ENCODE measurements at places on chromosomes 6 and 20.

- no peak for DNase-seq
Observed at GRCh38 chr6:157403686-157404051, 22.7 kb downstream of the ZDHHC14 start.

GRCh38 chr6:121451250-121451649 lies 15.8 kb downstream of the GJA1 start:
- DNase-seq = no peak

GRCh38 chr6:31122791-31123706 lies 2.8 kb upstream of the CDSN start:
- DNase-seq = peak; percentile 54

- DNase-seq = no peak
Observed at GRCh38 chr6:145964948-145965366, 799 bp upstream of the SHPRH start.

DNA sequence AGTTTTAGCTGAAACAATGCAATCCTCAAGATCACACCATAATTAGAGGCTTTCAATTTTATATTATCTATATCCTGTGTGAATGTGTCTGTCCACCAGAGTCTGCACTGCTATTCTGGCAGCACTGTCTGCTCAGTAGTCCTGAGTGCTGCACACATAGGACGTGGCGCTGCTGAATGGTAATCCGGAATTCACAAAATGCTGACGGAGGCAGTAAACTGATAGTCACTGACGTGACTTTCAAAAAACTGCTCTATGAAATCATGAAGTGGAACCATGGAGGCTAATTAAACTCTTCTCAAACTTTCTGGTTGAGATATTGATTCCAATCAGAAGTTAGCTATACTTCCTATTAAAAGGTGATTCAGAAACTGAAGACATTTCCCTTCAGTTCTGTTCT lies 190.8 kb upstream of the NOX3 start:
- peak; percentile 38 for DNase-seq

DNA sequence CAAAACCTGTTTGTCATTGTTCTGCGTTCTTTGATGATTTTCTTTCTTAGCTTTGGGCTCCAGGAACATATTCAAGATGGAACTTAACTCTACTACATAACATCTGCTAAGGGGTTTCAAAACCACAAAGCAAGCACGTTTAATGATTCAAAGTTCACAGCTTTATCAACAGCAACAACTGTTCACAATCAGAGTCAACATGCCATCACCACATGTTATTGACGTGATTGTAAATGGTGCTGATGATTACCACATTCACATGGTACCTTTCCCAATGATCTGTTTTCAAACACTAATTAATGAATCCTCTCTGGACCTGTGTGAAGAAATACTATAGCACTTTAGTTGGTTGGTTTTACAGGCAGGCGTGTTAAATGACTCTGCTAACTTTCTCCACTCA lies 180.6 kb upstream of the CEP162 start:
- DNase-seq = no peak

DNA sequence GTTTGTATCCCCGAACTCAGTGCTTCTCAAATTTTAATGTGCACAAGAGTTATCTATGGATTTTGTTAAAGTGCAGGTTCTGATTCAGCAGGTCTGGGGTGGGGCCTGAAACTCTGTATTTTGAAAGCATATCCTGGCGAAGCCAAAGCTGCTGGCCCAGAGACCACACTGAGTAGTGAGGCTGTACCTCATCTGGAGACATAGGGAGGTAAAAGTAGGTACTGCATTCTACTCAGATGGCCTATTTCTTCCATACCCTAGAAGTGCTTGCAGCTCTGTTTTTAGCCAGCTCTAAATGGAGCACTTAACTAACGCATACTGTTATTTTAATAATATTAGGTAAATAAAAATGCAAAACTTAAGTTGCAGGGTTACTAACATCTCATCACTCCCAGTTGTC lies 241.6 kb upstream of the PRND start:
- no peak for DNase-seq

GRCh38 chr6:3352678-3353077 lies 93.9 kb downstream of the PSMG4 start:
- no peak for DNase-seq

DNA sequence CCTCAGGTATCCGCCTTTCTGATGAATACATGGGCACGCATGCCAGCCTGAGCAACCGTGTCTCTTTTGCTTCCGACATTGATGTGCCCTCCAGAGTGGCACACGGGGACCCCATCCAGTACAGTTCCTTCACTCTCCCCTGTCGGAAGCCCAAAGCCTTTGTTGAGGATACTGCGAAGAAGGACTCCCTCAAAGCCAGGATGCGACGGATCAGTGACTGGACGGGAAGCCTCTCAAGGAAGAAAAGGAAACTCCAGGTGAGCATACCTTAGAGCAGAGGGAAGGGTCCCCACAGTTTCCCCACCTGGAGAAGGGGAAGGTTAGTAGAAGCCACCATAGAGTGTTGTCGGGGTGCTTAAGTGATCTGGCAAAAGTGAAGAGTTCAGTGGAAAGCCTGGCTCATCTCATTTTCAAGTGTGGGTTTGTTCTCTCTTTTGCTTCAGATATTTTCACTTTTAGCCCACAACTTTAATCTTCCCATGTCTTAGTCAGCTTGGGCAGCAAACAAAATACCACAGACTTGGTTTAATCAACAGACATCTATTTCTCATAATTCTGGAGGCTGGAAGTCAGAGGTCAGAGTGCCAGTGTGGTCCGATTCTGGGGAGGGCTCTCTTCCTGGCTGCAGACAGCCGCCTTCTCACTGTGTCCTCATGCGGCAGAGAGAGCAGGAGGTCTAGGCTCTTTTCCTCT lies 133.5 kb upstream of the CLDN20 start:
- DNase-seq = no peak

DNA sequence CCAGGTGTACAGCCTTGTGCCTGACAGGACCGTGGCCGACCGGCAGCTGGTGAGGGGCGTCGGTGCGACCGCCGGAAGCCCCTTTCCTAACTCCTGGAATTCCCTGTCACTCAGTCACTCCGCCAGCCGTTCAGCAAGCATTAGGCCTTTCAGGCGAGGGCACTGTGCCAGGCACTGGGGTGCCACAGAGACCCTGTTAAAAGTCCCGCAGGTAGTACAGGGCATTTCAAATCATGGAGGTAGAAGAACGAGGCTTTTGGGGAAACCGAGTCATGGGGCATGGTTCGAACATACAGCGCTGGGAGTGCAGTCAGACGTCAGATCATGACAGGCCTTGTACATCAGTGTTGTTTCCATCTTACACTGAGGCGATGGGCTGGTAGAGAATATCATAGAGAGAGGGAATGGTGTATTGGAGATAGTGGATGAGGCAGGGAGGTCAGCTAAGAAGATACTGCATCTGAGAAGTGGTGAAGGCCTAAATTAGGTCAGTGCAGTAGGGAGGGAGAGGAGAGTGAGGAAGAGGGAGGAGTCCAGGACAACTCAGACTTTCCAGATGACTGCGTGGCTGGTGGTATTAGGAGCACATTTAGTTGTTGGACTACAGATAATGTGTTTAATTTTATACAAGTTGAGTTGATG lies 892 bp upstream of the DXO start:
- DNase-seq = no peak

DNA sequence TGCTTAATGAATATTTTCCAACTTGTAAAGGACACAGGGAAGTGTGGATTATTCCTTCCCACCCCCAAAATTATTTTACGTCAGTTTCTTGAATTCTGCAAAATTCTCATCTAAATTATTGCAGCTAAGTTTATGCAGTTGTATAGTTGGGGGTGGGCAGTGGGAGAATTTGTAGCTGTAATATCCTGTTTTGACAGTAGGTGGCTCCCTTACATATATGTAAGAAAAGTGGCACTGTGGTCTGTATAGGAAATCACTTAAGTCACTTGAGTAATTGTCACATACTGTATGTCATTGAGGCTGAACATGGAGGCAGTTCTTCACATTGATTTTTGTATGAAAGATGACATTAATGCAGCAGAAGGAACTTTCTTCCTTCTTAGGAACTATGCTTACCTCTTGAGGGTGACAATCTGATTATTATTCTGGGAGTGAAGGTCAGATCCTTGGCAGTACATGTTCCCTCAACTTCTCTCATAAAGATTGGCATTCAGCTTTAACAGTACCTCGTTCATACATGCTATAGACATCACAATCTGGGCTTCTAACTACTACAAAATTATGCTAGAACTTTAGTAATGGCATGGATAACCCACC lies 14.6 kb upstream of the CFAP206 start:
- DNase-seq = peak; percentile 88

DNA sequence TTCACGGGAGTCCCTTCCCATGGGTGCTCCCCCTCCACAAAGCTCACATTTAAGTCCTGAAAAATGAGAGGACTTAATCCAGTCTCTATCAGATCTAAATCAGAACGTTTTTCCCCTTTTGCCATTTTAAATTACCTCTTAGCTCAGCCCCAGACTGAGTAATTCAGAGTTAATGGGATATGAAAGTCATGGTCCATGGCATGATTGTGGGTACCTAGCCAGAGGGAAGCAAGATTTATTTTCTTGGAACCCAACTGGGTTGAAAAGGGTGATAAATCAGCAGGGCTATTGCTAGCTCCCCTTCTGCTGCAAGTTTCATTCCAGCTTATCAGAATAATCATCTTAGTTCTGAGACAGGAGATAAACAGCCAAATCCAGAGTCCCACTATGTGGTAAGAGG lies 320.2 kb upstream of the CHD6 start:
- DNase-seq = no peak

DNA sequence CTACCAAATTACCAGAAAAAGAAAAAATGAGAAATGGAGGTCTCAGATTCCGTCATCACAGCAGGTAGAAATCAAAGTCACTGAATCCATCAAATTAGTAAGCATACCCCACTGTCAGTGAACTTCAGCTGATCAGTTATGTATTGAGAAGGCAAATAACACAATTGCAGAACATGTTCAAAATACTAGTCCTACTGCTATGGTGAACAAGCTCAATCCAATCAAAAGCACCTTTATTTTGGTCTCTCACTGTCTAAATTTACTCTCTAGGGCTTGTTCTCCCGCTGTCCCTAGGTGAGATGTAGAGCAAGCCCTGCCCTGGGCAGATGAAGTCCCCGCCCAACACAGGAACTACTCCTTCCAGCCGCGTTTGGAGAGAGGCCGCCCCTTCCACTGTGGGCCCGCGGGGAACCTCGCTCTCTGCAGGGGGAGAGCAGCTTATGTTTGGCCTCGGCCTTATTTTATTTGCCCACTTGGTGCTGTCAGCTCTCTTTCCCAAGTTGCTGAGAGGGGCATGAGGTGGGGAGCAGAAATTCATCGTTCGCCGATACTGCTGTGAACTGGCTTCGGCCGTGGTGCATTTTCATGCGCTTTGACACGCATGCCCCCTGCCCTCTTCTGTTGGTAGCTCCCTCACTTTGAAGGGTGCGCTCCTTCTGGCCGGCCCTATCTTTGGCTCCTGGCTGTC lies 14.3 kb upstream of the MAP1LC3A start:
- DNase-seq = no peak

DNA sequence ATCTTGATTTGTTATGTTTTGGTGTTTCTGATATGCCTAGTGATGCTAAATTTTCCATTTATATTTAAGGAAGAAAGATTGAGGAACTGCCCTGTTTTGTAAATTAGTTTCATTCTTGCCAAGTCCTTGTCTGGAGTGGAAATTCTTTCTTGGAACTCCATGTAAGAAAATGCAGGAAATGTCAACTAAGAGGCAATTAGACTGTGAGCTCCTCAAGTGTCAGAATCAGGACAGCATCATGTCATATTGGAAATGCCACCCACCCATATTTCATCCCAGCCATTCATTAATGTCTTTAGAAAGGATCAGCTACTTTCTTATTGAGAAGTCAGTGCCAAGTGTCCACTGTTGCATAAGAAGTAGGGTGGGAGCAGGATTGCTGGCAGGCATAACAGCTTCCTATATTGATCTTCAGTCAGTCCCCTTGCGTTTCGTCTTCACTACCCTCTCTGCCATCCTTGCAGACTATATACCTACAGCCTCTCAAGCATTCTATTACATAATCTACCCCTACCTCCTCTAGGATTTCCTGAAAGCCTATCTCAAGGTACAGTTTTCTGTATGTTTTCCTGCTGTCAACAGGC lies 42.4 kb downstream of the HAO1 start:
- no peak for DNase-seq

DNA sequence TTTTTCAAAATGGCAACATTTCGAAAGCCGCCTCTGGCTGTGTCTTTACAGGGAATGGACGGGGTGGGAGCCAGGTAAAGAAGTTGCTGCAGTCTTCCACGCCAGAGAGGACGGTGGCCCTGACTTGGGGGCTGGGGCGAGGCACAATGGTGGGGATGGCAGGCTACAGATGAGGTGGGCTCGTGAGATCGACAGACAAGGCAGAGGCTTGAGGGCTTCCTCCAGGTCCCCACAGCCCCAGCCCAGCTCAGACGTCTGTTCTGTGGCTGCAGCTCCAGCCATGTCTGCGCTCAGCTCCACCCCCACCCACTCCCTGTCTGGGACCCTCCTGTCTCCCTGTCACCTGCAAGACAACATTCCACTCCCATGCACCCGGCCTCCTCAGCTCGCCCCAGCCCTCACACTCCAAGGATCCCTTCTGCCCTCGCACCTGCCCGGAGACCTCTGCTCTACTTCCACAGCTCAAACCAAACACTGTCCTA lies 7.4 kb upstream of the C20orf144 start:
- DNase-seq = no peak

- no peak for DNase-seq
Observed at GRCh38 chr6:112310439-112311125, 36.5 kb upstream of the RFPL4B start.

DNA sequence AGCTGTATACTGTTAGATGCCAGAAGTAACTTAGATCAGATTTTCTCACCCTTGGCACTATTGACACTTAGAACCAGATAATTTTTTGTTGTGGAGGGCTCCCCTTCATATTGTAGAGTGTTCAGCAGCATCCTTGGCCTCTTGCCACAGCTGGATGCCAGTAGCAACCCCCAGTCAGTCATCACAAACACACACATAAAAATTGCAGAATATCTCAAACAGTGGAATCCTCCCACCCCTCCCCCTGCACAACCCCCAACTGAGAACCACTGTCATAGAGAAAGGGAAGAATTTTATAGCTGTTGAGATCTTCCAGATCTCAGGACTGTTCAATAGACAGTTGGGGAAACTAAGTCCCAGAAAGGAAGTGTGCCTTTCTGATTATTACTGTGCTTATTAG lies 81.2 kb upstream of the VSTM2L start:
- no peak for DNase-seq

Data from brain (organoid and tissue), 16 donors.